Activated naive CD4-positive, alpha-beta T cell (primary cell): ENCODE measurements at places on chromosomes 16 and 17.
A peak's percentile ranks its signal among the peaks of the same experiment; 100 is the strongest.

DNA sequence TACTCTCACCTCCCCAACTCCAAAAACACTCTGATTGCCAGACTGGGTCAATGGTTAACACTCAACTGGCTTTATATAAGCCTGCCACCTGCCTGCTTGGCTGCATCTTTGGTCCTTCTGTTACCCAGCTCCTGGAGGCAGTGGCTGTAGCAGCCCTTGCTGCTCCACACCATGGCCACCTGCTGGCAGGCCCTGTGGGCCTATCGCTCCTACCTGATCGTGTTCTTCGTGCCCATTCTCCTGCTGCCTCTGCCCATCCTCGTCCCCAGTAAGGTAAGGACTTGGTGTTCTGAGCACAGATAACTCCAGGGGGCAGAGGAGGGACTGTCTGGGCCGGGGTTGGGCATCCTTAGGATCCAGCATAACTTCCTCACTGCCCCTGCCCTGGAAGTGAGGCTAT is at the start of gene SLC13A2:
TSS of gene SLC13A2 (plus strand) at position 103 of the 400 bp plus-strand sequence. CDS start at position 172, 69 bp downstream.
- no peak for DNase-seq

GRCh38 chr17:10127819-10128425 is 70.5 kb downstream of the GAS7 start:
- DNase-seq: no peak

GRCh38 chr17:62629556-62630364 is 2.3 kb downstream of the MRC2 start:
- DNase-seq: no peak

DNA sequence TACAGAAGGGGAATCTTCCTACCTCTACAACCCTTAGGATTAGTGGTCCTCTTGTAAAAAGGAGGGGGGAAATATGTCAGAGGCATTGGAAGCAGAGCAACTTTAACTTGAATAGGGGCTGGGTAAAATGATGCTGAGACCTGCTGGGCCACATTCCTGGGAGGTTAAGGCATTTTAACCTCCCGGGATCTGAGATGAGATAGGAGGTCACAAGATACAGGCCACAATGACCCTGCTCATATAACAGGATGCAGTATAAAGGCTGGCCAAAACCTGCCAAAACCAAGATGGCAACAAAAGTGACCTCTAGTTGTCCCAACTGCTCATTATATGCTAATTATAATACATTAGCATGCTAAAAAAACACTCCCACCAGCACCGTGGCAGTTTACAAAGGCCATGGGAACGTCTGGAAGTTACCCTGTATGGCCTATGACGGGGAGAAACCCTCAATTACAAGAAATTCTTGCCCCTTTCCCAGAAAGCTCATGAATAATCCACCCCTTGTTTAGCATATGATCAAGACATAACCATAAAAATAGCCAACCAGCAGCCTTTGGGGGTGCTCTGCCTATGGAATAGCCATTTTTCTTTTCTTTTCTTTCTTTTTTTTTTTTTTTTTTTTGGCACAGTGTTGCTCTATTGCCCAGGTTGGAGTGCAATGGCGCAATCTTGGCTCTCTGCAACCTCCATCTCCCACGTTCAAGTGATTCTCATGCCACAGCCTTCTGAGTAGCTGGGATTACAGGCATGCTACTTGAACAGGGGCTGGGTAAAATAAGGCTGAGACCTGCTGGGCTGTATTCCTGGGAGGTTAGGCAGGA is 6.2 kb upstream of the C1QTNF1 start:
- DNase-seq: no peak

GRCh38 chr17:38355251-38355650 is 3.6 kb downstream of the SOCS7 start:
- DNase-seq: no peak

DNA sequence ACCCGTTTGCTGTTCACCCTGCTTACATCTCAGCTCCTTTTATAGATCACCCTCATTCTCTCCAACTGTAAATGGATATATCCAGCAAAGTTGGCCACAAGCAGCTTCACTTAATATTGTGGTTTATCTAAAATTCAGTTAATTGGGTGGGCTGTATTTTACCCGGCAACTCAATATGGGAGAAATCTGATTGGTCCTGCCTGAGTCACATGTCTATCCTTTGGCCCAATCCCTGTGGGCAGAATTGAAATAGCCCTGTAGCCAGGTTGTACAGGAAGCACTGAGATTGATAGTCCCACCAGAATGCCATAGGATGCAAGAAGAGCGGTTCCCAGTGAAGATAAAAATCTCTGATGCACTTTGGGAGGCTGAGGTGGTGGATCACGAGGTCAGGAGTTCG is 73.2 kb downstream of the AIPL1 start:
- DNase-seq: no peak

DNA sequence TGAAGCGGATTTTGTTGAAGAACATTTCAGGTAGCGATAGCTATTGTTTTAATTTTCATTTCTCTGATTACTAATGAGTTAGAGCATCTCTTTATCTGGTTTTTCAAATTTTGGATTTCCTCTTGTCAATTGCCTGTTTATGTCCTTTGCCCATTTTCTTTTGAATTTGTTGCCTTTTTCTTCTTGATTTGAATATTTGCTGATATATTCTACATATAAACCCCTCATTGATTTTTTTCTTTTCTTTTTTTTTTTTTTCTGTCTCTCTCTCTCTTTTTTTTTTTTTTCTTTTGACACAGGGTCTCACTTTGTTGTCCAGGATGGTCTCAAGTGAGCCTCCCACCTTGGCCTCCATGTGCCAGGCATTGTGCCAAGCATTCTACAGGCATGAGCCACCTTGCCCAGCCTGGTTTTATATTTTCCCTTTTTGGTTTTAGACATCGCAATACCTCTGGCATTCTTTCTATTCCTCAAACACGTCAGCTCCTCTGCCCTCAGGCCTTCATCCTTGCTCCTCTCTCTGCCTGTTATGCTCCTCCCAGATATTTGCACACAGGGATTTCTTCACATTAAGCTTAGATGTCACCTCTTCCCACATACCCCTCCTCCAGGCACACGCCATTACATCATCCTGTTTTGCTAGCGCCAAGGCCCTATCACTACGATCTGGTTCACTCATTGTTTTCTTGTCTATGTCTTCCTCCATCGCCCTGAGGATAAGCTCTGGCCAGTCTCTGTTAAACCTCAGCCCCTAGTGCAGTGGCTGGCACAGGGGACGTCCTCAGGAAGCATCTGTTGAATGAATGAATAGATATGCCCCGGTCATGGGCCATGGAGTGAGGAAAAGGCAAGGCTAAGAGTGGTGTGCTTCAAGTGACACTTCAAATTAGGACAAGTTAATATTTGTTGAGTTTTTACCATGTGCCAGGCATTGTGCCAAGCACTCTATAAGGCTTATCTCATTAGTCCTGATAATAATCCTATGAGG is 8.6 kb downstream of the SARM1 start:
- no peak for DNase-seq

GRCh38 chr17:38705803-38706504 is 881 bp downstream of the MLLT6 start:
- no peak for DNase-seq

DNA sequence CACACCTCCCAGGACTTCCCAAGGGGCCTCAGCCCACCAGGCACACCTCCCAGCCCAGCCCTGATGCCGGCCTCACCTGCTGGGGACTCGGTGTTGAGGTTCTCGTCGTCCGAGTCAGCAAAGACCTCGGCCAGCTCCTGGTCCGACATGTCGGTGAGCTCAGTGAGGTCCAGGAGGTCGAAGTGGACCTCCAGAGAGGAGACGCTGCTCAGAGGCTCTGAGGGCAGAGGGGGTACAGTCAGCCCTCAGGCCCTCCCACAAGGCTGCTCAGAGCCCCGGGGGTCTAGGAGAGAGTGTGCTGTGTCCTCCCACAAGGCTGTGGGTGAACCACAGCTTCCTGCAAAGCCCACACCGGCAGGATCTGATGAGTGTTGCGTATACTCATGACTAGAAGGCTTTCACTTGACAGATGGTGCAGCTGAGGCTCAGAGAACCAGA is 10.5 kb downstream of the DBNDD1 start:
- peak; percentile 26 for DNase-seq

DNA sequence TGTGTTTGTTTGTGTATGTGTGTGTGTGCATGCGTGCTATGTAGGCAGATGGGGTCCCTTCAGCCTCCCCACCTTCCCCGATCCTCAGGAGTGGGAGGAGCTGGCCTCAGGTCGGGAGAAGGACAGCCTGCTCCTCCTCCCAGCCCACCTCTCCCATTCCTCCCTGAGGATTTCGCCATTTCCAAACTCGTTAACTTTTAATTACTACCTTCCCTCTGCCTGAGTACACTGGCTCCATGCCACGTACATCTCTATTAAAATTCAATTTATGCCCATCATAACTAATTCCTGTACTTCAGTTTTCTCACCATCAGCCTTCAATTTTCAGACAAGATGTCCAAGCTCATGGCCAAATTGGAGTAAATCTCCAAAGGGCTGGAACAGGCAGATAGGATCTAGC is 148.6 kb downstream of the SDK2 start:
- DNase-seq: no peak

DNA sequence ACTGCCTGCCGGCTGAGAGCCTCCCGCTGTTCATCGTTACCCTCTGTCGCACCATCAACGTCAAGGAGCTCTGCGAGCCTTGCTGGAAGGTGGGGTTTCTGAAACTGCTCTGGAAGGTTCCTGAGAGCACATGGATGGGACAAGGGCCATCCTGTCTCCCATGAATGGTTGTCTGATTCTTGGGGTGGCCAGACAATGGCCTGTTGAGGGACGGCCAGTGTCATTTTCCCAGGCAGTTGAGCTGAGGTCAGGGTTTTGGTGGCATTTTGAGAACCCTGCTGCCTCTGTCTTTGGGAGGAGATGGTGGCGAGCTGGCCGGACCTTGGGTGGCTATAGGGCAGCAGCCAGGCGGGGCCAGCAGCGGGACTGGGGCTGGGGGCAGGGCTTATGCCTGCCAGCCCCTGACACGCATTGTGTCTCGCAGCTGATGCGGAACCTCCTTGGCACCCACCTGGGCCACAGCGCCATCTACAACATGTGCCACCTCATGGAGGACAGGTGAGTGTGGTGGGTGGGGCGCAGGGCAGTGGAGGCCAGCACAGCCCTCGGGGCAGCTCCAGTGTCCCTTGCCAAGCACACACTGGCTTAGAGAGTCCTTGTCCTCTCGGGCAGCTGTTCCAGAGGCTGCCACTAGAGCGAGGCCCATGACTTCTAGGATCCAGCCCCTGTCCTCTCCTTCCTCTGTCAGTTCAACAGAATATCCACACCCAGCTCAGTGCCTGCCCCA is 9.1 kb downstream of the TSC2 start:
- no peak for DNase-seq

- DNase-seq: no peak
Measured at GRCh38 chr16:75584108-75584507, 17.9 kb downstream of the GABARAPL2 start.

GRCh38 chr17:44894642-44895041 is 4.6 kb downstream of the EFTUD2 start:
- DNase-seq: no peak

GRCh38 chr17:77696721-77697460 is 261.6 kb upstream of the TNRC6C start:
- DNase-seq: no peak

DNA sequence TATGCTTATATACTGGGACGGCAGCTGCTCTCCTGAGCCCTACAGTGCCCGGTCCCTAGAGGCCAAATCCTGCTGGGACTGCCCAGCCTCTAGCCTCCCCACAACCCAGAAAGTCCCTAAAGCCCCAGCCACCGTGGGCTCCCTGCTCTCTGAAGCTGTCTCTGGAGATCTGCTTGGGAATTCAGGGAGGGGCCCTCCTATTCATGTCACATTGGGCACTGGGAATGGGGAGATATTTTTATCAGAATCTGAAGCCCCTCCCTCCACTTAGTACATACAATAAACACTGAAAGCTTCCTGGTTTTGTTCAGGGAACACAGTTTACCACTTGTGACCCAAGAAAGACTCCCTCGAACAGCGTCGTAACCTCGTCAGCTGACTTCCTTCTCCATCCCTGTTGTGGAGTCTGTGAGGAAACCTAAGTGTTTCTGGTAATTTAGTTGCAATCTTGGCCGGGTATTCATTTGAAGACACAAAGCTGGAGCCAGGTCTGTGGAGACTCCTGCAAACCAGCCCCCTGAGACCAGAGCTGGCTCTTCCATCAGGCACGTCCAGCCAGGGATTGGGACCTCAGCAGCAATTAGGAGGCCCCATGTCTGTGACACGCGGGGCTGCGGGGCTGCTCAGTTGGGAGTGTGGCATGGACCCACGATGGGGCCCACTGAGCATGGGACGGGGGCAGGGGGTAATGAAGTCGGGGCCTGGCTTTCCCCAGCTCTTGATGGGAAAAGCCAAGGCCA is 38.5 kb downstream of the PGS1 start:
- DNase-seq: no peak

- DNase-seq: no peak
Measured at GRCh38 chr17:71709271-71709890, 411.4 kb upstream of the SOX9 start.

DNA sequence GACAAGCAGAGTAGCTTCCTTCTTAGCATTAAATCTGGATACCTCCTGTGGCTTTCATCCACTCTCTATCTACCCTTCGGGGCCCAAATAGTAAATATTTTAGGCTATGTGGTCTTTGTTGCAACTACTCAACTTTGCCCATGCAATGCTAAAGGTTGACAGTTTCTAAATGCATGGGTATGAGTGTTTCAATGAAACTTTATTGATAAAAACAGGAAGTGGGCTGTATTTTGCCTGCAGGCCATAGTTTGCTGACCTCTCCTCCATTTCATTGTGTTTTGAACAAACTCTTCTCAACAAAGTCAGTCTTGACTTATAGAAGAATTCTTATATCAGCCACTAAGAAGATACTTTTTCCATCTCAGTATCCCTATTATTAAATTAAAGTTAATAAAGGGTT is 34.1 kb downstream of the ACSM2A start:
- DNase-seq: no peak

- DNase-seq: no peak
Measured at GRCh38 chr17:48928876-48929811, 15.5 kb downstream of the SNF8 start.

- DNase-seq: no peak
Measured at GRCh38 chr17:75428543-75429469, 23.3 kb upstream of the GRB2 start.

DNA sequence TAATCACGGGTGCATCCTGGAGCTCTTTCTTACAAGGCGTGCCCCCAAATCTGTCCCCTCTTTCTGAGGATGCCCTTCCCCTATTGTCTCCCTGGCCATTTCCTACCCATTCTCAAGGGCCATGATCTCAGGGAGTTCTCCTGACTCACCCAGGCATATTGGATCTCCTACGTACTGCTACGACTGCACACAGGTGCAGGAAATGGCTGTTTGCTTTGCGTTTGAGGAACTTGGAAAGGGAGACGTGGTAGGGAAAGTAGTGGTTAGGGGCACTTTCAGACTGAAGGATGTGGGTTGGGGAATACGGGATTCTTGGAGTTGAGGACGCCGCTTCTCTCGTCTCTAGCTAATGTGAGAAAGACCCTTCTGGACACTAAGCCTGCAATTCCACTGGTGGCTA is 18.7 kb upstream of the MEOX1 start:
- DNase-seq: no peak

DNA sequence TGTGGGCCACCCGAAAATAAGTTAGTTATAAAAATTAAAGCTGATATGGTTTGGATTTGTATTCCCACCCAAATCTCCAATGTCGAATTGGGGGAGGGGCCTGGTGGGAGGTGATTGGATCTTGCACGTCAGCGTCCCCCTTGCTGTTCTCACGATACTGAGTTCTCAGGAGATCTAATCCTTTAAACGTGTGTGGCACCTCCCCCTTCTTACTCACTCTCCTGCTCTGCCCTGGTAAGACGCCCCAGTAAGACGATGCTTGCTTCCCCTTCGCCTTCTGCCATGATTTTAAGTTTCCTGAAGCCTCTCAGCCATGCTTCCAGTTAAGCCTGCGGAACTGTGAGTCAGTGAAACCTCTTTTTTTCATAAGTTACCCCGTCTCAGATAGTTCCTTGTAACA is 35.4 kb downstream of the SYCE1L start:
- DNase-seq: no peak
